ENCODE measurements at places on chromosomes 7 and 10. TPM values are rescaled to one million over a fixed set of nuclear protein-coding genes. Genes with fewer than 3 reads are reported as not detected.

DNA sequence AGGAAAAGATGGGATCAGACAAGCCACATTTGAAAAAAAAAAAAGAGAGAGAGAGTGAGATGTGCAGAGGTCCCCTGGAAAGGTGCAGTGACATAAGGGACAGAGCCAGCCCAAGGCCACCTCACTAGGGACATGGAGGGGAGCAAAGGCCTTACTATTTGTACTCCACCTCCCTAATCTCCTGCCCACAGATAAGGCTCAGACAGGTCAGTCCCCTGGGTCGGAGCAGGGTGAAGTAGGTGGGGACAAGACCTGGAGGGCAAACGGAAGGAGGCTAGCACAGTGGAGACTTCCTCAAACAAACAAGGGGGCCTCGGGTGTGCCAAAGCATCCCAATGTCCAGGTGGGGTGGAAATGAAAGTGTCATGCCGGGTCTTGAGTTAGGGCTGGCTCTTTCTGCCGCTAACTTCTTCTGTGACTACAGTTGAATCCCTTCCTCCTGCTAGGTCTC, 7.0 kb downstream of the PRF1 start:
- no peak for DNase-seq

GRCh38 chr10:103517234-103518085, 24.0 kb downstream of the NEURL1 start:
- DNase-seq, result no peak

GRCh38 chr10:114611617-114612016, 46.5 kb downstream of the ABLIM1 start:
- DNase-seq, result no peak

Gene CEP55
- 1.6 TPM for total RNA-seq

Gene PHYHIPL
- not detected for total RNA-seq

Gene GPC2
- 5.1 TPM for total RNA-seq

Gene TUBAL3
- not detected for total RNA-seq

Gene DRGX
- not detected for total RNA-seq

Gene JAKMIP3
- 0.05 TPM for total RNA-seq

Gene PIK3CG
- total RNA-seq, result 62.0 TPM

All from activated B cell treated with CpG ODN at 0.5 μM for 24 hours (primary cell).